ENCODE measurements at places on chromosomes 2 and 18. TPM values are rescaled to one million over a fixed set of nuclear protein-coding genes. Genes with fewer than 3 reads are reported as not detected.

The CCDC121 gene
- total RNA-seq, result 2.9 TPM

The TET3 gene
- total RNA-seq, result 2.1 TPM

The ICOS gene
- not detected for total RNA-seq

The CIDEA gene
- not detected for total RNA-seq

The ZNF385B gene
- not detected for total RNA-seq

DNA sequence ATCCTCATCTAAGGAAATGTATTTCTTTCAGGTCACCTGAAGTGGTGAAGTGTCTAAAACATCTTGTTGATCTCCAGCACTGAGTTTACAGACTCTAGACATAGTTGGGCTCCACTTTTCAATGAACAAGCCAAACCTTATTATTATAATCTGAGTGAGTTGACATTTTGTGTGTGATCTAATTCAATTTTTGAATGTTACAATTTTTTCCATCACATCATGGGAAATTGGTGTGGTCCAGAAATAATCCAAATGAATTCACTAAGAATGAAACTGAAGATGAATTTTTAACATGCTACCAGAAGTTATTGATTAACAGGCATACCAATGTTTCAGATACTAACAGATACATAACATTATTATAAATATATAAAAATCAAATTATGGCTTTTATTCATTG lies 75.6 kb upstream of the EFEMP1 start:
- no peak for DNase-seq

DNA sequence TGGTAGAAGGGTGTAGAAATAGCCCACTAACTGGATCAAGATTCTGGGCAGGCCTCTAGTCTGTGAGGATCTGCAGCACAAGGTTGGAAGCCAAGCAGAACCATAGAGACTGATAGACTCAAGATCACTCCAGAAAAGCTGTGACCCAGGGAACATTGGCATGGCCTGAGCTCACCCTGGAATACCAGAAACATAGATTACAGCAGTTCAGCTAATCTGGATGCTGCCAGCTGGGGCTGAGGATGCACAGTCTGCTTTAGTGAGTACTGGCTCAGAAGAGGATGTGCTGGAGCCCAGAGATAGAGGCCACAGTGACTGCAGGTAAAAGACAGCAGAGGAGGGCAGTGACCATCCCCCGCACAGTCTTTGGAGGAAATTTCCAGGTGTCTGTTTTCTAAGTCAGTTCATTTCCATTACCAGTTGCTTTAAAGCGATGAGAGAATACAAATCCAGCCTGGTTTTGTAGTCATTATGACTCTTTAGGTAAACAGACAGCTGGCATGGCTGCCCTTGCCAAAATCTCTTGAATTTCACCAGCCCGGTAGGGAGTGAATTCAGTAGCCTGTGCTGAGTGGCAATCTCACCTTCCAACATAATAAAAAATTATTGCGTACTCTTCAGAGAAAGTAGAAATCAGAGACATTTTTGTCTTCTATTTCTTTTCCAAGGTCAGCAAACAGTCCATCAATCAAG lies 119.2 kb downstream of the ANTXR1 start:
- DNase-seq, result no peak

GRCh38 chr2:576292-576691 lies 100.9 kb downstream of the TMEM18 start:
- no peak for DNase-seq

- no peak for DNase-seq
Observed at GRCh38 chr2:225025917-225026571, 16.2 kb downstream of the DOCK10 start.

- no peak for DNase-seq
Observed at GRCh38 chr2:202019689-202020450, 13.8 kb upstream of the FZD7 start.

Data from SJSA1 (cell line).